T-helper 2 cell (primary cell): ENCODE measurements at places on chromosomes 16 and 17.

- no peak for DNase-seq
Measured at GRCh38 chr17:68954146-68954896, 871 bp downstream of the ABCA8 start.

DNA sequence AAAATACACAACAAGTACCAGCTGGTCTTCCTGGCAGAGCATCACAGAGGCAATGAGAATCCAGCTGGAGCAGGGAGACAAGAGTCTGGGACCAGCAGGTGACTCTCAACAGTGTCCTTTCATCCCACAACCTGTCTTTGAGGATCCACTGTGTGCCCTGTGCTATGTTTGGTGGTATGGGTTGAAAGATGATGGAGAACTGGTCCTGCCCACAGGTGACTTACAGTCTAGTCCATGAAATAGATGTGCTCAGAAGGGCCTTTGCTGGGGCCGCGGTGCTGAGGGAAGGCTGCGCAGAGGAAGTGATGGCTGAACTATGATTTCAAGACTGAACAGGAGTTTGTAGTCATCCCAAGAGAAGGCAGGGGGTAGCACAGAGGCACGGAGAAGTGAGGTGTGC, 17.9 kb downstream of the WNT3 start:
- DNase-seq, result no peak

- peak; percentile 43 for DNase-seq
Measured at GRCh38 chr16:3152027-3152276, 17.1 kb downstream of the ZNF213 start.

DNA sequence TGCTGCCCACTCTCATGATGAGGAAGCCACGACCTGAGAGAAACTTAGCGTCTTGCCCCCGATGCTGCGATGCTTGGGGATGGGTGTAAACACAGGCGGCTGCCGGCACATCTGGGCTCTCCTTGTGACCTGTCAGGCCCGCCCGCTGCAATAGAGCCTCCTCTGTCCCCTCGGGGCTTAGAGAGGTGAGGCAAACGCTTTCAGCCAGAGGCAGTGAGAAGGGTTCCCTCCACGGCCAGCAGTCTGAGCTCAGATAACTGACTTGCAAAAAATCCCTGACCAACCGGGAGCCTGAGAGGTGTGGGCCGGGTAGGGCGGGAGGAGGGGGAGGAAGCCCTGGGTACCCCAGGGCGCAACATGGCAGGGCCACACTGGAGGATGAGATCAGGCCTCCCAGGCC, 260.6 kb downstream of the C16orf95 start:
- DNase-seq, result no peak
